Mucosa of descending colon (tissue), 3 donors: ENCODE measurements at places on chromosomes 2 and 18. TPM values are rescaled to one million over a fixed set of nuclear protein-coding genes. Genes with fewer than 3 reads are reported as not detected.

DNA sequence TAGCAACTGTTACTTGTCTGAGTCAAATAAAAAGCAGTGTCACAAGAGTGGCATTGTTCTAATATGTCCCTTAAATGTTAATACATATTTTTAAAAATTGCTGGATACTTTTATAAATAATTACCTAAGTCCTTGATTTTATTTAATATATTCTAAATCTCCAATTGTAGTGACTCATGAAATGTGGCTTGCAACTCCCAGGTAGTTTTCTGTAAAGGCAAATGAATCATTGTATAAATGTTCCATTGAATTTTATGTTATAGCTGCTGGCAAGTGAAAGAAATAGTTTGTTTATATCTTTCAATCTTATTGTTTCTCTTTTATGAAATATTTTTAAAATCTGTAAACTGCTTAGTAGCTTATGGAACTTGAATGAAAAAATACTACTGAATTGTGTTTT lies 32.7 kb upstream of the C1GALT1C1L start:
- DNase-seq: no peak

- DNase-seq: no peak
Observed at GRCh38 chr18:75408554-75409506, 18.7 kb downstream of the SMIM21 start.

The NPPC gene
- total RNA-seq: 2.7 TPM

DNA sequence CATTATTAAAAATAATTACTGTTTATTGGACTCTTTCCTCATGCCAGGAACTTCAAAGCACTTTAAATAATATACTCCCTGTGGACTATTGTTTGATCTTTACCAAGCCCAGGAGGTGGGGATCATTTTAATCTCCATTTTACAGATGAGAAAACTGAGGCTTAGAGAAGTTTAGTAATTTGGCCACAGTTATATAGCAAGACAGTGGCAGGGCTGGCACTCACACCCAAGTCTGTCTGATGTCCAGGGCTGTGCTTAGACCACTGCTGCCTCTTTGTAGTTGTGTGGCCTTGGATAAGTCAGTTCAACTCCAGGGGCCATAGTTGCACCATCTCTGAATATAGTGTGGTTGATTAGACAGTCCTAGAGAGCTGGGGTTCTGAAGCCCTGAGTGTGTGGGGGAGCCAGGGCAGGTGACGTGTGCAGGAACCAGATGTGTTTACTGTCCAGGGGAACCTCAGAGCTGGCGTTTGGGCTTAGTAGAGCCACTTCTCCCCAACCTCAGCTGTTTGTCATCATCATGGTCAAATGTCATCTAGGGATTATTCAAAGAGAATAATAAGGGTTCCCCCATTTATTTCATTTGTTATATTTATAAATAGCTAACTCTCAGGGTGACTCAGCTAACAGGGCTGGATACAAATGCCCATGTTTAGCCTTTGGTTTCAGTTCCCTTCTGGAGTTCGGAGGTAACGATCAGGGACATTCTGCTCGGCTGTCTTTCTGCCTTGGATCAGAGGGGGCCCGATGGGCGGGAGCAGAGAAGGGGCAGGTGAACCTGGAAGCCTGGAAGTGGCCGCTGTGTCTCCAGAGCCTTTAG lies 68.0 kb downstream of the BOLA3 start:
- no peak for DNase-seq

The NIF3L1 gene
- 19.2 TPM for total RNA-seq

The PLEKHH2 gene
- 4.1 TPM for total RNA-seq

- DNase-seq: no peak
Observed at GRCh38 chr2:177075254-177075653, 137.3 kb upstream of the HNRNPA3 start.

The MEX3C gene
- 20.8 TPM for total RNA-seq

DNA sequence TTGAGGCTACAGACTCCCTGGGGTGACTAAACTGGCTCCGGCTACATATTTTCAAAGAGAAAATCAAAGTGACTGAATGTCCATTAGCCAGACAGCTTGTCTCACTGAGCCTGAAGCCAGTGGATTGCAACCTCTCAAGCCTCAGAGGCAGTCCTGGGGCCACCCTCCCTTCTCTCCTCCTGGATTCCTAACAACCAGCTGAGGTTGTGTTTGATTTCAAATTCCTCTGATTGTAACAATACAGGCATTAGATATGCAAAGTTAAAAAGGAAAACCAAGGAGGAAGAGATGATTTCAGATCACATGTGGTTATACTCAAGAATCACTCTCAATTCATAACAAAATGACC lies 101.0 kb upstream of the LMAN1 start:
- no peak for DNase-seq

GRCh38 chr18:49754866-49755265 lies 58.5 kb downstream of the ACAA2 start:
- no peak for DNase-seq

The ACMSD gene
- not detected for total RNA-seq
